ENCODE measurements at places on chromosomes 11 and 22.

- no peak for DNase-seq
Observed at GRCh38 chr11:44223238-44223637, 86.7 kb downstream of the ALX4 start.

GRCh38 chr11:86749376-86749775 is 51.0 kb upstream of the PRSS23 start:
- DNase-seq = no peak

- DNase-seq = no peak
Observed at GRCh38 chr22:22756109-22756508, 111.7 kb downstream of the GGTLC2 start.

- DNase-seq = no peak
Observed at GRCh38 chr11:21472261-21472660, 720.6 kb upstream of the ANO5 start.

- no peak for DNase-seq
Observed at GRCh38 chr11:26137651-26138050, 194.3 kb upstream of the ANO3 start.

GRCh38 chr22:41820447-41820846 is 12.5 kb upstream of the SREBF2 start:
- no peak for DNase-seq

DNA sequence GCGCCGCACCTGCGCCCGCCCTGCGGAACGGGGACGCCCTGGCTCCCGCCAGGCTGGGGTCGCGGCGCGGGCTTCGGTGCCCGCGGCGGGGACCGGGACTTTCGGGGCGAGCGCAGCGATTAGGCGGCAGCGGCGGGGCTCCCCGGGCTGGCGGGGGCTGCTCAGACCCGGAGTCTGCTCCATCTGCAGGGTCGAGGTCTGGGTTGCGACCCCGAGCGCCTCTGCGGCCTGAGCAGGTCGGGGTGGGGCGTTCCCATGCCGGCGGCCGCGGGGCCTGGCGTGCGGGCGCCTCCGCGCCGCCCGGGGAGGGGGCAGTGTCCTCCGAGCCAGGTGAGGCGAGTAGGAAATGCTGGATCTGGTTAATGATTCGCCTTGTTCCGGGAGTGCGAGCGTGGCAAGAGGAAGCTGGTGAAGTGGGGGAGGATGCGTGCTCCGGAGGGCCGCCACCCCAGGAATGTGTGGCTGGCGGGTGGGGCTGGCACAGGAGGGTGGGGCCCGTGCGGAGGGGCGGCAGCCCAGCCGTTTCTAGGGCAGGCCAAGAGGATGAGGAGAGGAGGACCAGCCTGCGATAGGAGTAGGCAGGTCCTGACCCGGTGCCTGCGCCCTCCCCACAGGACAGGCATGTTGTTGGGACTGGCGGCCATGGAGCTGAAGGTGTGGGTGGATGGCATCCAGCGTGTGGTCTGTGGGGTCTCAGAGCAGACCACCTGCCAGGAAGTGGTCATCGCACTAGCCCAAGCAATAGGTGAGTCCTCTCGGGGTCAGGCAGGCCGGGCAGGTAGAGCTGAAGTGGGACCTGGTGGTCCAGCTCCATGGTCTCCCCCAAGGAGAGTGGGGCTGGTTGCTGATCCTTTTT is 606 bp downstream of the RASSF7 start:
- DNase-seq = no peak

GRCh38 chr11:70568035-70568813 is 169.9 kb downstream of the CTTN start:
- no peak for DNase-seq

GRCh38 chr11:12540075-12540680 is 134.0 kb upstream of the TEAD1 start:
- DNase-seq = no peak

GRCh38 chr22:20211997-20212753 is 55.9 kb downstream of the RTN4R start:
- DNase-seq = no peak

DNA sequence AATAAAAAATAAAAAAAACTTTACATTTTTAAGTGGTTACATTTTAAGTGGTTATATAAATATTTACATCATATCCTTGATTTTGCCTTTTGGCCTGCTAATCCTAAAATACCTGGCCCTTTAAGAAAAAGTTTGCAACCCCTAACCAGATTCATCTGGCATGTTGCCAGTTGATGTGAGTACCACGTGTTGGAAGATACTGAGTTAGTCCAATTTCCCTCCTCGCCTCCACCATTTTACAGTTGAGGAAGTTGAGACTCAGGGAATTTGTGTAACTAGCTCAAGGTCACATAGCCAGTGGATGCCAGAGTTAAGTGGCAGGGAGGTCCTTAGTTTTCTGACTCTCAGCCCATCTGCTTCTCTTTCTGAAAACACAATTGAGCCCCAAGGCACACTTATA is 5.1 kb downstream of the ELF5 start:
- DNase-seq = no peak

DNA sequence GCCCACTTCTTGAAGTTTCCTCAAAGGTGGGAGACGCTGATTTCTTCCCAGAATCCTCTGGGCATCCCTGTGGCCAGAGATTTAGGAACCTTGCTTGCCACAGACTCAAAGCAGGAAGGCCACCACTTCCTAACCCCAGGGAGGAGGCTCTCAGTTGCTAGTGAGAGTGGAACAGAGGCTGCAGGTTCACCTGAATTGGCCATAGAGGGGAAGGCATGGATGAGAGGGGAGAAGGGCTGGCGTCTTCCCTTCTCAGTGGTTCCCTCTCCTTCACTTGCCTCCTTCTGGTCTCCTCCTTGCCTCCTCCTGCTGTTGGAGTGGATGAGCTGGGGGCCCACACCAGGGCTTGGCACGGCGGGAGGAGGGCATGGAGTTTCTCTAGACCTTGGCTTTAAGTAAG is 185.7 kb downstream of the ADAMTS15 start:
- DNase-seq = no peak

GRCh38 chr11:9103542-9104276 is 12.3 kb upstream of the SCUBE2 start:
- no peak for DNase-seq

- no peak for DNase-seq
Observed at GRCh38 chr22:48331691-48332220, 1495.9 kb downstream of the BRD1 start.

GRCh38 chr11:129611661-129612446 is 203.8 kb upstream of the TMEM45B start:
- DNase-seq = no peak

GRCh38 chr11:64670975-64671374 is 52.0 kb downstream of the NRXN2 start:
- DNase-seq = no peak

DNA sequence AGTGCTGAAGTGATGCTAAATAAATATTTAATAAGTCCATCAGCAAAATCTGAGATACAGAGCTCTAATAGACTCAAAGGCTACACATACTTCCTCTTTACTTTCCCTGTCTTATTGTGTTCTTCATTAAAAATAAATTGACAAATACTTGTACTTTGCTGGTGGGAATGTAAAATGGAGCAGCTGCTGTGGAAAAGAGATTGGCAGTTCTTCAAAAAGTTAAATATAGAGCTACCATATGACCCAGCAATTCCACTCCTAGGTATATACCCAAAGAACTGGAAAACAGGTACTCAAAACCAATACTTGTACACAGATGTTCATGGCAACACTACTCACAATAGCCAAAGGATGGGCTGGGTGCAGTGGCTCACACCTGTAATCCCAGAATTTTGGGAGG is 76.0 kb downstream of the RBFOX2 start:
- DNase-seq = no peak

DNA sequence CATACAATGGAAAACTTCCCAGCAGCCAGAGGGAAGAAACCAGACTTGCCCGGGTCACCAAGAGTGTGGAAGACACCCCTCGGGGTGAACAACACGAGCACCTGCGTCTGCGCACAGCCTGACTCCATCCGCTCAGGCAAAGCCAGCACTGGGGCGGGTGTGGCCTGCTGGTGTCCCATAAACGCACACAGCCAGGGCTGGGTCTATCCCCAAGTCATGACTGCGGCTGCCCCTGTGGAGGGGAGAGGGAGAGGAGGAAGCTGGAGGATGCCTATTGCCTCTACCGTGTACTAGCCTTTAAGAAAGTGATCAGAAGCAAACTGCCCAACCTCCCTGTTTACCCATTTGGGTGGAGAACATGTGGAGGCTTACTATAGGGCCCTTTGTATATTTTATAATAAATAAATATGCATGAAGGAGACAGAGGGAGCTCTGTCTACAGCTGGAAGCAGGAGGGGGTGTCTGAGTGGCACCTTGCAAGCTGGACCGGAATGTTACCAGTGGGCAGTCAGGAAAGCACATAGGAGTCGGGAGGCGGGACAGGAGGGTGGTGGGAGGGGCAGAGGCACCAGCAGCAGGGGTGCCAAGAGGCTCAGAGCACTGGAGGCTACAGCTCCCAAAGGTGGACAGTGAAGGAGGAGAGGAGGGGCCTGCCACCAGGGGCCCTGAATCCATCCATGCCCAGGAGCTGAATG is 79.6 kb downstream of the PHF21B start:
- no peak for DNase-seq

DNA sequence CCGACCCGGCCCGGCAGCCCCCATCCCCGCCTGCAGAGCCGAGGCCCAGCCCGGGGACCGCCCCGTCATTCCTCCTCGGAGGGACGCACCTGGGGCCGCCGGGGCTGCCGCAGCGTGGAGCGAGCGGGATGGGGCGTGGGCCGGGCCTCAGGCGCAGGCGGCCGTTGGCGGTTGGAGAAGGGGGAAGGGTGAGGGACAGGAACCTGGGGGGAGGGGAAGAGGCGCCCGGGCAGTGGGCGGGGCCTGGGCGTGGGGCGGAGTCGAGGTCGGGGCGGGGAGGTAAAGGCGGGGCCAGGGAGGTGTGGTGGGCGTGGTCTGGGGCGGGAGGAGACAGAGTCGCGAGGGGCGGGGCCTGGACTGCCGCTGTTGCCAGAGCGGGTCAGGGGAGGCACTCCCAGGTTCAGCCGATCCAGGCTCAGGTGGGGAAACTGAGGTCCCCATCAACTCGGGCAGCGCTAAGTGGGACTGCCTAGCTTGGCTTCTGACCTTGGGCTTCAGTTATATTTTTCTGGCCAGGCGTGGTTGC is at the start of gene TESMIN:
Gene TESMIN (minus strand): TSS at position 190 of the 526 bp plus-strand sequence. CDS start 860 bp downstream, outside the sequence.
- peak; percentile 86 for DNase-seq

- no peak for DNase-seq
Observed at GRCh38 chr22:48851933-48852549, 975.6 kb downstream of the BRD1 start.

GRCh38 chr11:8087185-8087584 is 6.2 kb downstream of the TUB start:
- DNase-seq = no peak

- DNase-seq = no peak
Observed at GRCh38 chr11:14774721-14775120, 117.3 kb downstream of the CYP2R1 start.

DNA sequence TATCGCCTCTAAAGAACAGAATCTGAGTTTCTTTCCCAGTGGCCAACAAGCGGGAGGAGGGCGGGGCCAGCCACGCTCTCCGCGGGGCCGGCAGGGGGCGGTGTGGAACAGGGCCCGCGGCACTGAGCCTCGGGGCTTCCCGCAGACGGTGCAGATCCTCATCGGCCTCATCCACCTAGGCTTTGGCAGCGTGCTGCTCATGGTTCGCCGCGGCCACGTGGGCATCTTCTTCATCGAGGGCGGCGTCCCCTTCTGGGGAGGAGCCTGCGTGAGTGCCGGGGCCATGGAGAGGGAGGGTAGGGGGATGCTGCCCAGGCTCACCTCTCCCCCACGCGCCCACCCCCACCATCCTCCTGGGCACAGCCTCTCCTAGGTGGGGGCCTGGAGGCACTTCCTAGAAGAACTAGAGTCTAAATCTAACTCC is 10.7 kb downstream of the MS4A15 start:
- no peak for DNase-seq

GRCh38 chr11:70783356-70783755 is 385.0 kb downstream of the CTTN start:
- no peak for DNase-seq

- no peak for DNase-seq
Observed at GRCh38 chr11:92190535-92191206, 33.9 kb upstream of the FAT3 start.

GRCh38 chr11:56905936-56906335 is 82.8 kb upstream of the OR5AK2 start:
- DNase-seq = no peak

DNA sequence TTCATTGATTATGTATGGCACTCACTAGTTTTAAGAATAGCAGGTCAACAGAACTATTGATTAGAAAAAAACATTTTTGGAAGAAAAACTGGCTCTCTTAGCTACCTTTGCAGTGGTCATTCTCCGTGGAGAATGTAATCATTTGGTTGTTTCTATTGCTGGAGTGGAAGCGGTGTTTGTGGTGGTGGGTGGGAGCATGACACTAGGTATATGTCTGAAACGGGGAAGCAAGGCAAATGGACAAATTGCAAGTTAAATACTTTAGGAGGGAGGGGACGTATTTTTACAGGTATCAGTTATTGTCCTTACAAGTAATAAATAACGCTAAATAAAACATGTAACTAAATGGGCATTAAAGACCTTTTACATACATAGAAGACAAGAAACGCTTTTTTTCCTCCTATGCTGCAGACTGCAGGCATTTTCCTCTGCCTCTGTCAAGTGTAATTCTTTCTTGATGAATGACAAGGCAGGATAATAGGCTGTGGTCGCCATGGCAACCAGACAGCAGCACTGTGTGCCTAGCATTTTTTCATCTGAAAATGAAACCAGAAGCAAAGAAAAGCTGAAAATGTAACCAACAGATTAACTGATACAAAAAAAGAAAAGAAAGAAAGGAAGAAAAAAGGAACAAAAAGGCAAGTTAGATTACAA is 46.2 kb downstream of the BLID start:
- no peak for DNase-seq

GRCh38 chr11:68688881-68689280 is 4.5 kb downstream of the GAL start:
- no peak for DNase-seq

GRCh38 chr11:70786021-70786665 is 387.8 kb downstream of the CTTN start:
- DNase-seq = no peak

GRCh38 chr22:47586038-47586437 is 823.6 kb downstream of the TBC1D22A start:
- DNase-seq = no peak

DNA sequence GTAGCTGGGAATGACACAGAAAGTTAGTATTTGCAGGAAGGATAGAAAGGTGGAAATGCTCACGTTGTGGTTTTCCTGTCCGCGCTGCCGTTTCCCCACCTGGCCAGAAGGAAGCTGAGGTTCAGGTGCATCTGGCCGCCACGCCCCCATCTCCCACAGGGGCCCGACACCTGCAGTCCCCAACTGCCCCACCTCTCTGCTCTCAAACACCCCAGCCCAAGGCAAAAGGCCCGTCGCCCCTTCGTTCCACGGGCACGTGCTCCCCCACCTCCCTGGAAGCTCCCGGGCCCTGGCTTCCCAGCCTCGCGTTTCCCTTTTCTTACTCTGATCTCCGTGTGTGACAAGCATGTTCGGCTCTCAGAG is 985.1 kb downstream of the BRD1 start:
- no peak for DNase-seq

- DNase-seq = no peak
Observed at GRCh38 chr11:77387701-77388100, 86.2 kb downstream of the PAK1 start.

- DNase-seq = no peak
Observed at GRCh38 chr11:92808022-92808421, 161.4 kb upstream of the MTNR1B start.
